ENCODE measurements at places on chromosomes 11 and 22.
A peak's percentile ranks its signal among the peaks of the same experiment; 100 is the strongest.

GRCh38 chr11:117099696-117100095, 1.5 kb upstream of the SIK3 start:
- DNase-seq = no peak

GRCh38 chr22:41828516-41828915, 4.4 kb upstream of the SREBF2 start:
- DNase-seq = no peak

- no peak for DNase-seq
These were observed 112.2 kb downstream of the SBF2 start for GRCh38 chr11:10181811-10182210.

GRCh38 chr22:39021552-39022250, 774 bp downstream of the APOBEC3D start:
- no peak for DNase-seq

GRCh38 chr22:30421695-30422480, 3.7 kb upstream of the MTFP1 start:
- no peak for DNase-seq

DNA sequence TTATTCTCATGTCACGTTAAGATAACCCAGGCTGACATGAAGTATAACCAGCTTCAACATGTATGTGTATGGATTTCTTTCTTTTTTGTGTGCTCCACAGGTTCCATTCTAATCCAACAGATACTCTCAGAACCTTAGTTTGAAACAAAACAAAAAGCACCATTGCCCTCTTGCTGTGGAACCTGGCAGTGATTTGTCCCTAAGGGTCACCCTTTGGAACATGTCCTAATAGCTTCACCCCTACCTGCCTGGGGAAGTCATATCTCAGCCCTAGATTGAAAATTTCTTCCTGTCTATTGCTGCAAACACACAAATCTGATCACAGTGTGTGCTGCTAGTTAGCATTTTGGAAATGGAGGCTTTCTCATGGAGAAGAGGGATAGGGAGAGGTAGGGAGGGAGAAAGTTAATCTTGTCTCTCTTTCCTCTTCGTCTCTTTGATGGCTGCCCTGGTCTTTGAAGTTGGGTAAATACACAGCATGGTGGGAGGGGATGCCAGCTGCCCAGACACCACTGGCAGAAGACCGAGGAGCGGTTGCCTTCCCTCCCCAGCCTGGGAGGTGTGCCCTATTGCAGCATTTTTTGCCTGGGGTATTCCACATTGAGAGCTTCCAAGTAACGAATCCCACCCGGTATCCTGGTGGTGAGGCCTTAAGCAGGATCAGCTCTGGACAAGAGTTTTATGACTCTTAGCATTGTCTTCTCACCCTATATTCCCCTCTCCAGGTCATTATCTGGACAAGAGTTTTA, 11.6 kb upstream of the CADM1 start:
- DNase-seq = no peak

DNA sequence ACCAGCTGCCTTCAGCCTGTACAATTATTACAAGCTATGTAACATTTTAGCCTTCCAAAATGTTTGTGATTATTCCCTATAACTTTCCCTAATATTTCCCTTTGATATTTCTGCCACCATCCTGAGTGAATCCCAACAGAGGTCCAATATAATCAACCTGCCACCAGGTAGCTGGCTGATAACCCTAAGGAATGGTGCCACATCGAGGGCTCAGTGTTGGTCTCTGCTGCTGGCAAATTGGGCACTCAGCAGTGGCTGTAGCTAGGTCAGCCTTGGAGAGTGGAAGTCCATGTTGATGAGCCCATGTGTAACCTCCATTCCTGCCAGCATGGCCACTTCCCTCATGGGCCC, 121.2 kb downstream of the ZNF280B start:
- no peak for DNase-seq

GRCh38 chr22:22049684-22050083, 67.1 kb upstream of the TOP3B start:
- DNase-seq = no peak

DNA sequence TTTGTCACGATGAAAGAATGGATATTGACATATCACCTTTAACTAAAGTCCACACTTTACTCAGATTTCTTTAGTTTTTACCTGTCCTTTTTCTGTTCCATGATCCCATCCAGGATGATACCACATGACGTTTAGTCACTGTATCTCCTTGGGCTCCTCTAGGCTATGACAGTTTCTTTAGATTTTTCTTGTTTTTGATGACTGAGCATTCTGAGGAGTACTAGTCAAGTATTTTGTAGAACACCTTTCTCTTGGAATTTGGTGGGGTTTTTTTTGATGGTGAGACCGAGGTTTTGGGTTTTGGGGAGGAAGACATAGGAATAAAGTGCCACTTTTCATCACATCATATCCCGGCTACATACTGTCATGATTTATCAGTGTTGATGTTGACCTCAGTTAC, 4.0 kb downstream of the LDHAL6A start:
- DNase-seq = no peak

DNA sequence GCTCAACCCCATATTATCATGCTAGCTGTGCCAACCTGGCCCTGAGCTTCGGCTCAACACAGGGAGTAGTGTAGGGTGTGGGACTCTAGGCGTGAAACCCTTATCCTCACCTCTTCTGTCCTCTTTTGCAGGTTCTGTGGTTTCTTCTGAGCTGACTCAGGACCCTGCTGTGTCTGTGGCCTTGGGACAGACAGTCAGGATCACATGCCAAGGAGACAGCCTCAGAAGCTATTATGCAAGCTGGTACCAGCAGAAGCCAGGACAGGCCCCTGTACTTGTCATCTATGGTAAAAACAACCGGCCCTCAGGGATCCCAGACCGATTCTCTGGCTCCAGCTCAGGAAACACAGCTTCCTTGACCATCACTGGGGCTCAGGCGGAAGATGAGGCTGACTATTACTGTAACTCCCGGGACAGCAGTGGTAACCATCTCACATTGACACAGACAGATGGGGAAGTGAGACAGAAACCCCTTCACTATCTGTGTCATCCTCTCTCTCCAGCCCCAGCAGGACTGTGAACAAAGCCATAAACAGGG, 76.4 kb downstream of the GGTLC2 start:
- no peak for DNase-seq

GRCh38 chr11:60831143-60831500, 10.8 kb upstream of the CCDC86 start:
- DNase-seq = peak; percentile 55

DNA sequence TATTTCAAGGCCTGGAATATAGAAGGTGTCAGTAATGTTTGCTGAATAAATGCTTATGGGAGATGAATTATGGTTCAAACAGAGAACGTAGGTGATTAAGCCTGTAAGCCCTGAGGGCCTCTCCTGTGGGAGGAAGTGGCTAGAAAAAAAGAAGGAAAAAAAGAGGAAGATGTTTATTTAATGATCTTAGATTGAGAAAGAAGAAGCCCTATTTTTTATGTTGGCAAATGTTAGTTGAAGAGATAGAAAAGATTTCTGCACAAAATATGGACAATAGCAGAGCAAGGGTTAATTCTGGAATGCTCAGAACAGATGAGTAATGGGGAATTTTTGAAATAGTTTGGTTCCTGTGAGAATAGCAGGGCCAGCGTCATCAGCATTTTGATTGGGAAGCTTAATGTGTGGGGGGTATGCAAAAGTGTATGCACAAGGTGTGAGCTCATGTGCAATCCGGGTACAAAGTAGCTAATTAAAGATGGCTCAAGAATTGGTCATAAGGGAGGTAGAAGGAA, 95.7 kb downstream of the TEAD1 start:
- DNase-seq = no peak

- no peak for DNase-seq
These were observed 87.2 kb upstream of the GRIK4 start for GRCh38 chr11:120424185-120424969.

DNA sequence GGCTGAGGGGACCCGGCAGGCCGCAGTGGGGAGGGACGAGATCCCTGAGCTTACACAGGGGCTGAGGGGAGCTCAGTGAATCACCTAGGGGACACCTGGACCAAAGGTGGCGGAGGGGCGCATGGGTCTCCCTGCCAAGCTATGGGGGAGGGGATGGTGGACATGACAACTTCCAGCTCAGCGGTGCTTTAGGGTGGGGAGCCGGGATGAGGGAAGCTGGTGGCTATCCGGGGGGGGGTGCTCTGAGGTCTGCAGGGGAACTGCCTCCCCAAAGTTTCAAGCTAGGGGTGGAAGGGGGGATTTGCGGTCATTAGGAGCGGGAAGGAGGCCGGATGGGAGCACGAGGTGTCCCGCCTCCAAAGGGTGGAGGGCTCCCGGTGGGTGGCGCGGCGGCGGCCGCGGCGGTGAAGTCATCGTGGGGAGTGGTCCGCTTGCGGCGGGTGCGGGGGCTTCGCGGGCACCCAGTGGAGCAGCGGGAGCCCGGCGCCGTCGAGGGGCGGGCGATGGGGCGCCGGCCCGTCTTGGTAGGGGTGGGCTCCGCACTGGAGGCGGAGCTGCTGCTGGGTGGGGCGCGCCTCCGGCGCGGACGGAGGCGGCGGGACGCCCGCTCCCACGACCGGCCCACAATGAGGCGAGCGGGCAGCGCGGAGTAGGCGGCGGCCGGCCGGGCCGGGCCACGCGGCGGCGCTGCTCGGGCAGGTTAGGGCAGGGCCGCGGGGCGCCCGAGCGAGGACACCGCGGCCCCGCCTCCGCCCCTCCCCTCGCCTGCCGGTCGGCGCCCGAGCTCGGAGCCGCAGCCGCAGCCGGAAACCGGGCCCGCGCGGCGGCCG, at the start of gene MICALL1:
Gene MICALL1 (plus strand): TSS at position 764 of the 830 bp plus-strand sequence. CDS start 126 bp downstream, outside the sequence.
- DNase-seq = peak; percentile 60

GRCh38 chr11:74780248-74781005, 31.8 kb downstream of the RNF169 start:
- no peak for DNase-seq

DNA sequence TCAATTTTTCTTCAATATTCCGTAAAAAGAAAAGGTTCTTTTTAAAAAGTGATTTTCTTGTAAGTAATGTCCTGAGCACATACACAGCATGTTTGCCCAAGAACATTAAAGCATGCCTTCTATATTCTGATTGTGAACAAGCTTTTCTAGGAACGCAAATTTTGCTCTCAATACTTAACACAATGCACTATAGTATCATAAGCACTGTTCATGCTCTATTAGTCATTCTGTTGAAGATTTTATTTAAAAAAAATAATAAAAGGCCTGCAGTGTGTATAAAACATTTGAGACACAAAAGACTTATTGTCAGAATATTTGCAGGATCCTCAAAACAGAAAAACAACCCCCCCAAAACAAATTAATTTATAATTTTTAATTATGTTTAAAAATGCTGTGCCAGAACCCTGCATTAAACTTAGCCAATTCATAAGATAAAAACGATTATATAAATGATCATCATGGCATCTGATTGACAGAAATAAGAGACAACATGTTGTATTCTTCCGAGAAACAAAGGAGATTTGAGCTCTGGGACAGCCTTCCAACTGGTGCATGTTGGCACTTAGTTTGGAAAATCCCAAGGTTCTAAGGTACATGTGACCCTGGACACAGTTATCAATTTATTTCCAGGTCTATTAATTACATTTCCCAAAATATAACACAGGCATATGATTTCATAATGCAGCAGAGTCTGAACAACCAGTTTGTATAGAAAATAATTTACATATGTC, 13.1 kb downstream of the MTMR2 start:
- DNase-seq = no peak

GRCh38 chr11:117037279-117037974, 60.8 kb downstream of the SIK3 start:
- DNase-seq = no peak

DNA sequence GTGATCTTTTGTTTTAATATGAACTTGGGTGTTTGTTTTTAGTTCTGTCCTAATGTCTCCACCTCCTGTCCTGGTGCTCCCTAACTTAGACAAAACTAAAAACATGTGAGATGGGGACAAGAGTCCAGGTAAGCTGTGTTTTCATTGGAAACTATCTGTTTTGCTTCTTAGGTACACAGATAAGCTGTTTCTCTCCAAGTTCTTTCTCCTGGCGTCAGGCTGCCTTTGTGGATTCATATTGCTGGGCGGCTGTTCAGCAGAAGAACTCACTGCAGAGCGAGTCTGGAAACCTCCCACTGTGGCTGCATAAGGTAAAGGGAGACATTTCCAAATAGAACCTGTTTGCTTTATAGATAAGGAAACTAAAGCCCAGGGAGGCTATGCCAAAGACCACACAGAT, 24.7 kb downstream of the PANX1 start:
- no peak for DNase-seq

DNA sequence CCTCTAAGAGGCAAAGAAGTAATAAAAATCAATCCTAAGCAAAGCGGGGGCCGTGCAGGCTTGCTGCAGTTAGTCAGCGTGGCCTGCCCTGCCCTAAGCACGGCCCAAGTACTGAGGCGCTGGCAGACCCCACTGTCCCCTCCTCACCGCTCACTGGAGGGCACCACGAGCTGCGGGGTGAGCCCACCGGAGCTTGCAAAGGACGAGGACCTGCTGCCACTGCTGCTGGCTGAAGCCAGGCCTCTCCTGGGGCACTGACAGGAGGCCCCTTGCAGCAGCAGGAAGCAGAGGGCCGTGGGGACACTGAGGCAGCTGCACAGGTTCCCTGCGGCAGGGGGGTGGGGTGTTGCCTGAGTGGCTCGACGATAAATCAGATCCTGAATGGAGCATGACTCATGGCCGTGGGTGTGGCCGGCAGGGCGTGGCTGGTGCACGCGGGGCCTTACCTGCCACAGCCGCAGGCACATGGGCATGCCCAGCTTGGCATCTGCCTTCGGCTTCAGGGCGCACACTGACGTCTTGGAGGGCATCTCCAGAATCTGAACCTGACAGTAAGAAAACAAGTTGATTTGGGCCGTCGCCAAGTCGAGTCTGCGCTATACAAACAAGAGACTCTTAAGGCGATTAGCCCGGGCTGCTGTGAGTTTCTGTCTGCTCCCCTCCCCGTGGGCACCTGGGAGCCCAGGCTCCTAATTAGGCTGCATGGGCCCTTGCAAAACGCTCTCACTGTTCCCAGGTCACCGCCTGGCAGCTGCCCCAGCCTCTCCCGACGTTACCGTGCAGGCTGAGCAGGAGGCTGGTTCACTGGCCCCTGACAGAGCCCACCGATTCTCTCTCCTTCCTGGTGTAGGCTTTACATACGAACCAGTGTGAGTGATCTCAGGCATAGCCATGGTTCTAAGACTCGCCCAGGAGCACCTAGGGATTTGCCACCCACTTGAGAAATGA, 45.9 kb downstream of the TBX1 start:
- DNase-seq = no peak

GRCh38 chr22:21612858-21613257, 17.0 kb downstream of the YDJC start:
- no peak for DNase-seq

GRCh38 chr11:116865696-116866095, 28.3 kb upstream of the APOA1 start:
- DNase-seq = no peak

GRCh38 chr22:35598396-35598710, 18.8 kb downstream of the MB start:
- no peak for DNase-seq

DNA sequence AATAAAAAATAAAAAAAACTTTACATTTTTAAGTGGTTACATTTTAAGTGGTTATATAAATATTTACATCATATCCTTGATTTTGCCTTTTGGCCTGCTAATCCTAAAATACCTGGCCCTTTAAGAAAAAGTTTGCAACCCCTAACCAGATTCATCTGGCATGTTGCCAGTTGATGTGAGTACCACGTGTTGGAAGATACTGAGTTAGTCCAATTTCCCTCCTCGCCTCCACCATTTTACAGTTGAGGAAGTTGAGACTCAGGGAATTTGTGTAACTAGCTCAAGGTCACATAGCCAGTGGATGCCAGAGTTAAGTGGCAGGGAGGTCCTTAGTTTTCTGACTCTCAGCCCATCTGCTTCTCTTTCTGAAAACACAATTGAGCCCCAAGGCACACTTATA, 5.1 kb downstream of the ELF5 start:
- DNase-seq = no peak
